Activated naive CD8-positive, alpha-beta T cell treated with anti-CD3 and anti-CD28 coated beads, Interleukin-2, amount 50 U/mL, for 24 hours (primary cell): ENCODE measurements at places on chromosomes 6 and 20.
A peak's percentile ranks its signal among the peaks of the same experiment; 100 is the strongest.

DNA sequence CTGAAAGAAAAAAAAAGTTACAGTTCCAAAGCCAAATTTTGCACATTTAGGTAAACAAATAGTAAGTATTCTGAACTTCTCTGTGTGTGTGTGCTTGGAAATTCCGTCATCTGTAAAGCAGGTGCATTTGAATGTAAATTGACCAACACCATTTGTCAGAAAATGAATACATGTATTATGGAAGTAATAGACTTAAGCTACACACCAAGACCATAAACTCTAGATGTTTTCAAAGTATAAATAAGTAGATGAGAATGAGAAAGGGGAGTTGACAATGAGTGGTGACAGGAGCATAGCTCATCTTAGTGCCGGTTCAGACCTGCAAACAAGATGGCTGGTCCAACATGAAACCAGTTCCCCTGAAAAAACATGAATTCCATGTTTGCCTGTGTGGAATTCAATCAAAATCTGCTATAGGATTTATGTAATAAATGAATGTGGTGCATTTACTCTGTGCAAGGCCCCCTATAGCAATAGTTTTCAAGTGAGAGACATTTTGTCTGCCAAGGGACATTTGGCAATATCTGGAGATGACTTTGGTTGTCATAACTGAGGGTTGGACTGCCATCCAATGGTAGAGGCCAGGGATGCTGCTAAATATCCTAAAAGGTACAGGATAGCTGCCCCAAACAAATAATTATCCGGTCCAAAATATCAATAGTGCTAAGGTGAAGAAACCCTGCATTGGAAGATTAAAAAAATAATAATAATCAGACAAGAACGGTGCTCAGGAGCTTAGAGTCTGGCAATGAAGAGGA lies 11.0 kb upstream of the FILIP1 start:
- no peak for DNase-seq
- no peaks in the 10 kb centered on the region for H3K27me3 ChIP-seq
- H3K27ac ChIP-seq: no peak overlapping the region
- no peak overlapping the region for H3K4me3 ChIP-seq
- no peaks in the 10 kb centered on the region for H3K36me3 ChIP-seq

GRCh38 chr6:131597446-131597845 lies 24.4 kb downstream of the ARG1 start:
- H3K4me3 ChIP-seq: no peak overlapping the region
- peaks cover 51% of the 10 kb centered on the region for H3K36me3 ChIP-seq
- H3K4me1 ChIP-seq: no peaks in the 10 kb centered on the region
- no peak for DNase-seq
- no peaks in the 10 kb centered on the region for H3K27me3 ChIP-seq

- peak within 1 kb of the TSS; percentile 84 for H3K4me3 ChIP-seq
- no peaks in the 10 kb centered on the region for H3K27me3 ChIP-seq
- H3K36me3 ChIP-seq: peaks cover 17% of the 10 kb centered on the region
- peaks cover 34% of the 10 kb centered on the region for H3K4me1 ChIP-seq
These were observed at the start of gene PM20D2 for GRCh38 chr6:89145956-89146717. PM20D2 (plus strand) TSS chr6:89146055; CDS start chr6:89146145, 90 bp downstream.

GRCh38 chr6:137910424-137910834 lies 43.4 kb downstream of the TNFAIP3 start:
- H3K27ac ChIP-seq: peak overlapping the region; percentile 91
- H3K4me3 ChIP-seq: no peak overlapping the region
- no peak for DNase-seq
- H3K4me1 ChIP-seq: peaks cover 71% of the 10 kb centered on the region
- H3K27me3 ChIP-seq: no peaks in the 10 kb centered on the region

- DNase-seq: no peak
- H3K27me3 ChIP-seq: no peaks in the 10 kb centered on the region
- H3K36me3 ChIP-seq: no peaks in the 10 kb centered on the region
- H3K4me1 ChIP-seq: no peaks in the 10 kb centered on the region
These were observed 392.4 kb downstream of the TAF4 start for GRCh38 chr20:61673152-61673847.

GRCh38 chr20:37102571-37102970 lies 6.8 kb upstream of the RBL1 start:
- no peaks in the 10 kb centered on the region for H3K4me1 ChIP-seq
- H3K27me3 ChIP-seq: no peaks in the 10 kb centered on the region
- no peaks in the 10 kb centered on the region for H3K36me3 ChIP-seq
- no peak for DNase-seq
- no peak overlapping the region for H3K27ac ChIP-seq
- no peak overlapping the region for H3K4me3 ChIP-seq

GRCh38 chr6:162290846-162291465 lies 436.6 kb downstream of the PRKN start:
- no peaks in the 10 kb centered on the region for H3K36me3 ChIP-seq
- no peak for DNase-seq
- no peaks in the 10 kb centered on the region for H3K27me3 ChIP-seq

DNA sequence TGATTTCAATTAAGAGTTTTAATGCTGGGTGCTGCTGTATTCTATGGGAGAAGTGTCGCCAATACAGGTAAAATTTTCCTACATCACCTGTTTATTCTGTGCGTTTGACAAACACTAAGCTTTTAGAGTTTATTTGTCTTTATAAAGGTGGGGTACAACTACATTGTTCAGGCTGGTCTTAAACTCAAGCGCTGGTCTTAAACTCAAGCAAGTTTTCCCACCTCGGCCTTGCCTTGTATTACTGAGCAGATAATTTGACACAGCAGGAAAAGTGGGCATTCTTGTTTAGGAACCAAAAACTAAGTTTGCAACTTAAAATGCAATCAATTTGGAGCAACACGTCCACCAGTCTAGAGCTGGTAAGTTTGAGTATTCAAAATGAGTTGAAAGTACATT lies 112.9 kb upstream of the BTN3A2 start:
- H3K36me3 ChIP-seq: no peaks in the 10 kb centered on the region
- H3K4me3 ChIP-seq: peak overlapping the region; percentile 89
- no peaks in the 10 kb centered on the region for H3K27me3 ChIP-seq
- peak overlapping the region; percentile 98 for H3K27ac ChIP-seq
- no peak for DNase-seq
- peaks cover 42% of the 10 kb centered on the region for H3K4me1 ChIP-seq

GRCh38 chr20:57070296-57070695 lies 196.1 kb downstream of the BMP7 start:
- H3K4me3 ChIP-seq: no peak overlapping the region
- peaks cover 1% of the 10 kb centered on the region for H3K4me1 ChIP-seq
- H3K27me3 ChIP-seq: peaks cover 43% of the 10 kb centered on the region
- DNase-seq: no peak

DNA sequence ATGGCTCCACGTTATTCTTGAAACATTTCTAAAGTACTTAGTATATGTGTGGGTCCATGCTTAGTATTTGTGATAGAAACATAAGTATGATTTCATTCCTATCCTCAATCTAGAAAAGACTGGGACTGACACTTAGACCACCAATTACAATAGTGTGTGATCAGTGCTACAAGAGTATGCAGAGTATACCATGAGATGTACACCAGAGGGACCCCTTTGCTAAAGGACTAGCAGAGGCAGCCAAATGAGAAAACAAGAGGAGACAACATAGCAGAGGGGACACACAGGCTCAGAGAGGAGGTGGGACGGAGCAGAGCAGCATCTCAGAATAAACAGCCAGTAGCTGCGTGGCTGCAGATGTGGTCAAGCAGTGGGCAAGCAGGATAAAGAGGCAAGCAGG lies 21.0 kb downstream of the RMND1 start:
- H3K27me3 ChIP-seq: no peaks in the 10 kb centered on the region
- no peak overlapping the region for H3K4me3 ChIP-seq
- H3K27ac ChIP-seq: no peak overlapping the region
- no peaks in the 10 kb centered on the region for H3K4me1 ChIP-seq
- no peak for DNase-seq

DNA sequence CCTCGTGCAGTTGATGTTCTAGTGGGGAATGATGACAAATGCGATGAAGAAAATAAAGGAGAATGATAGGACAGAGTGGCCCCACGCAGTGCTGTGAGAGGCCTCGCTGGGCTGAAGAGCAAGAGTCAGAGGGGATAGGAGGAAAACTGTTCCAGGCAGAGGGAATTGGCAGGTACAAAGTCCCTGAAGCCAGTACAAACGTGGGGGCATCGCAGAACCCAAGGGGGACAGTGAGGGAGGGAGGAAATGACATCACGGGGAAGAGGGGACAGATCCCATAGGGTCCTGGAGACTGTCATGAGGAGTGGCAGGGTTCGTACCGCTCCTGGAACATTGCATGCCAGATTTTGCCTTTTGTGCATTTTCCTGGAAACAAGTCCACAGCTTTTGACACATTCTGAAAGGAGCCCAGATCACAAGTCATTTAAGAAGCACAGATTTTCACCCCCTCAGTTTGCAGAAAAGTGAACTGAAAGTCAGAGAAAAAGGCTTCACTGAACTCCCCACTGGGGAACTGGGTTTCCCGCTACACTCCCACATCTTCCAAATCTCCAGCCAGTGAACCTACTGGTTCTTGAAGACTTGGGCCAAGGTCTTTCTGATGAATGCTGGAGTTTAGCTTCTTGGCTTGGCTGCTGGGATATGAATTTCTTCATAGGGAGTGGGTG lies 77.0 kb downstream of the SULF2 start:
- no peak overlapping the region for H3K4me3 ChIP-seq
- no peak for DNase-seq

GRCh38 chr6:36975231-36976006 lies 10.6 kb downstream of the MTCH1 start:
- H3K36me3 ChIP-seq: peaks cover 43% of the 10 kb centered on the region
- no peak for DNase-seq
- no peak overlapping the region for H3K27ac ChIP-seq
- no peak overlapping the region for H3K4me3 ChIP-seq

DNA sequence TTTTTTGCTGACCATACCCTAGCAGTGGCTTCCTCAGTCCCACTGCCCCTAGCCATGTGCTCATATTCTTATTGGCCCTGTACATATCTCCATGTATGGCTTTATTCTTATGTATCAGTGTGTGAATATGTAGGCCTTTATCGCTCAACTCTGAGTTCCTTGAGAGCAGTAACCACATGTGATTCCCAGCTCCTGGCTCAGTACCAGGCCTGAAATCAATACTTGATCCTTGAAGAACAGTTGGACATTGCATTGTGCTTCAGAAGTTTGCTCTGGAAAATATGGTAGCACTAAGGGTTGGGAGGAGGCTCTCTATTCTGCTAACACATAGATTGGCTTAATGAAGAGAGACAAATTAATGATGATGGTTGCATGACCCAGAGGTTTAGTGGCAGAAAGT lies 118.8 kb upstream of the FERMT1 start:
- no peaks in the 10 kb centered on the region for H3K36me3 ChIP-seq
- DNase-seq: no peak
- no peaks in the 10 kb centered on the region for H3K4me1 ChIP-seq

GRCh38 chr6:7264041-7264440 lies 49.0 kb downstream of the SSR1 start:
- no peaks in the 10 kb centered on the region for H3K36me3 ChIP-seq
- no peak for DNase-seq
- no peak overlapping the region for H3K4me3 ChIP-seq
- no peak overlapping the region for H3K27ac ChIP-seq

GRCh38 chr6:36593569-36594028 lies 563 bp upstream of the SRSF3 start:
- peaks cover 38% of the 10 kb centered on the region for H3K4me1 ChIP-seq
- peak; percentile 56 for DNase-seq
- H3K27ac ChIP-seq: peak overlapping the region; percentile 99
- peaks cover 3% of the 10 kb centered on the region for H3K27me3 ChIP-seq
- peak overlapping the region; percentile 97 for H3K4me3 ChIP-seq

DNA sequence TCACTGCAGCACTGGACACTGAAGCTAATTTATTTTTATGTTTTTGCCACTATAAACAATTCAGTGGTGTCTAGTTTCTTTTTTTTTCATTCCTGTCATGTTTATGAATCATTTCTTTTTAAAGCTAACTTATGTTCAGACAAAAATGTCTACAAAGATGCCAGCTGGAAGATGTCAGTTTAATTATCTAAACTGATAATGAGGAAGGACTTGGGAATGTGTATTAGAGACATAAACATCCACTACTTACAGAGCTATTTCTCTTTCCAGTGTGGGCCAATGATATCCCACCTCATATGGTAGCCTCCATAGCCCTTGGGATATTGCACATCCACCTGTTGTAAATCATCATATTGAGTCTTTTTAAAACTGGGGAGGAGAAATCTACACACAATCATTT lies 132.1 kb upstream of the FAM184A start:
- H3K4me1 ChIP-seq: peaks cover 4% of the 10 kb centered on the region
- H3K4me3 ChIP-seq: no peak overlapping the region
- H3K36me3 ChIP-seq: no peaks in the 10 kb centered on the region
- DNase-seq: no peak

- no peaks in the 10 kb centered on the region for H3K4me1 ChIP-seq
- H3K4me3 ChIP-seq: no peak overlapping the region
- no peak overlapping the region for H3K27ac ChIP-seq
- H3K27me3 ChIP-seq: peaks cover 52% of the 10 kb centered on the region
- no peak for DNase-seq
These were observed 1.8 kb downstream of the ADAM33 start for GRCh38 chr20:3679749-3680700.

GRCh38 chr6:134267917-134268361 lies 50.0 kb downstream of the SGK1 start:
- DNase-seq: no peak
- H3K4me3 ChIP-seq: no peak overlapping the region
- no peaks in the 10 kb centered on the region for H3K27me3 ChIP-seq
- no peak overlapping the region for H3K27ac ChIP-seq
- H3K4me1 ChIP-seq: peaks cover 11% of the 10 kb centered on the region

DNA sequence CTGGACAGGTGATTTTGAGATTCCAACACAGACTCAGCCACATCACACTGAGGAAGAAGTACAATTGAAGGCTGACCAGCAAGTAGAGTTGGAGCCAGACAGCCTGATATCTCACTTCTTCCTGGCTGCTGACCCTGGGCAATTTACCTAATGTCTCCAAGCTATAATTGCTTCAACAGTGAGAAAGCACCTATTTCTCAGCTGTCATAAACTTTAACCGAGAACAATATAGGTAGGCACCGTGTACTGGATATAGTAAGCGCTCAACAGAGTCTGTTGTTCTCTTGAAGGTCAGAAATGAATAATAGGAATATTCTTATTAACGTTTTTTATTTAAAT lies 28.3 kb downstream of the STX7 start:
- DNase-seq: no peak
- no peak overlapping the region for H3K4me3 ChIP-seq
- peaks cover 26% of the 10 kb centered on the region for H3K4me1 ChIP-seq
- no peak overlapping the region for H3K27ac ChIP-seq
- H3K36me3 ChIP-seq: peaks cover 10% of the 10 kb centered on the region

GRCh38 chr6:3875486-3875885 lies 26.3 kb downstream of the FAM50B start:
- H3K4me3 ChIP-seq: no peak overlapping the region
- H3K27ac ChIP-seq: no peak overlapping the region
- H3K36me3 ChIP-seq: no peaks in the 10 kb centered on the region
- peaks cover 4% of the 10 kb centered on the region for H3K27me3 ChIP-seq
